ENCODE measurements at places on chromosomes 3 and 15.
A peak's percentile ranks its signal among the peaks of the same experiment; 100 is the strongest.

DNA sequence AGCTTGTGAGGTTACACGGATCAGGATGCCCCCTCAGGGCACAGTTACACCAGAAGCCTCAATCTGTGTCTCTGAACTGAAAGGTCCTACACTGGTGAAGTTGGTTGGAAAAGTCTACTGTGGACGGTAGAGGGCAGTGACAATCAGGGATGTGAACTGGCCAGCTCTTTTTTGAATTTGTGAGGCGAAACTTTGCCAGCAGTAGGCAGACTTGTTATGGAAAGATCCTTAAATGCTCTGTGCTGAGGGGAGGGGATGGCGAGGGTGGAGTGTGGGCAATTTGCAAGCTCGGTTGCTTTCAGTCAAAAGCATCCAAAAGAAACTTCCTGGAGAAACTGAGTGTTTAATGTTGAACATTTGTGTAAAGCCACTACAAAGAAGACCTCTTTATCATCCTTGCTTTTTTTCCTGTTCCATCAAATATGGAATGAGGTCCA lies 127.4 kb upstream of the ABHD17C start:
- peak; percentile 73 for ATAC-seq

- ATAC-seq = peak; percentile 72
Observed at GRCh38 chr3:31240466-31240865, 292.3 kb upstream of the STT3B start.

- ATAC-seq = no peak
Observed at GRCh38 chr15:69277316-69277715, 21.4 kb upstream of the PAQR5 start.

DNA sequence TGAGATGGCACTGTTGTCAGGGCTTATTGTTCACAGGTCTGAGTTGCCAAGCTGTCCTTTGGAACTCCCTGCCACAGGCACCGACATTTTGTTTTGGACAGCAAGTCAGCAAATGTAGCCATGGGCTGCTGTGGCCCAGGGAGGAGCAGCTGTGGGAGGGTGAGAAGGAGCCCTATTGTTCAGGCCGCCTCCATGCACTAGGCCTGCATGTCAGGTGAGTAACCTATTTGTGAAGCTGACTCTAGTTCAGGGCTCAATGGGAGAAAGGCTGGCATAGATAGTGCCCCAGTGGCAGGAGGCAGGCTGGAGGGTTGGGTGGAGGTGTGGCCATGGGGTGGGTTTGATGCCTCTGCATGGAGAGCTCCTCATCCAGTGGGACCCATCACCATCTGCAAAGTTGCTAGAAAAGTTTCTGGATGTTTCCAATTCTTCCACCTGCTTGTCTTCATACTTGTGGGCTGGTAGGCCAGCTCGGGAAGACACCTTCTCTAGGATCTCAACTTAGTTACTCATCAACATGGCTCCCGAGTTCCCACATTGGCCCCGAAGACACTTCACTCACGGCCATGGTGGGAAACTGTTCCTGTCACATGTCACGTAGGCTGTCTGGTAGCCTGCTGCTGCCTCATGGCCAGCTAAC lies 19.5 kb downstream of the AMOTL2 start:
- no peak for ATAC-seq

DNA sequence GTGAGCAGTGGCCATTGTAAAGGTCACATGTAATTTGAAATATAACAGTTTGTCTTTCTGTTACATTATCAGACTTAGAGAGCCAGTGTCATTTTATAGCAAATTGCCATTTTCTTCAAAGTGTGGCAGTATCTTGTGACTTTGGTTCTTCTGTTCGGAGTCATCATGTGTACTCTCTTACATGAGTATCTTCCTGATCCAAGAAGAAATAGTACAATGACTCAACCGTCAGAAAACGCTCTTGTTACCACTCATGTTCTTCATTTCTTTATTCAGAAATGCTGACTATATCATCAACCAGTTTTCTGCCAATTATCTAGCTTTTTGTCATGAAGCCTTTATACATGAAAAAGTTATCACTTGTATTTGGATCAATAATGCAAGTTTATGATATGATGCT lies 93.6 kb upstream of the CGNL1 start:
- no peak for ATAC-seq

- peak; percentile 66 for ATAC-seq
Observed at GRCh38 chr15:85828874-85829273, 34.1 kb upstream of the KLHL25 start.

DNA sequence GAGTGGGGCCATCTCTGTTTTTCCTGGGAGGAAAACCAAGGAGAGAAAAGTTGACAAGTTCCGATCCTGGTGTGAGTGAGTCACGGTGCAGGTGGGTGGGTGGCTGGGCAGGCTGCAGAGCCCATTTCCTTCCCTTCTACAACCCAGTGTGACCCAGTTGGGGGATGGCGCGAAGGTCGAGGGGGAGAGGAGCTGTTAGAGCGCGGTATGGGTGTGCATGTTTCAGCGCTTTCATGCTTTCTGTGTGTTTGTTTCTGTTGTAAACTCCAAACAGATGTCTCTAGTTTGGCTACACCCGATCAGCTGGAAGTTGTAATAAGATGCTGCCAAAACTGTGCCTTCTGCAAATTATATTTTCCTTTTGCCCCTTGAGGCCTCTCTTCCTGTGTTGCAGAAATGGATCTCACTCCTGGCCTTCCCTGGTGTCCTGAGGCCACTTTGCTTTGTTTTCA lies 3.8 kb downstream of the FAM43A start:
- no peak for ATAC-seq

- no peak for ATAC-seq
Observed at GRCh38 chr3:48433472-48434118, 3.7 kb upstream of the PLXNB1 start.

DNA sequence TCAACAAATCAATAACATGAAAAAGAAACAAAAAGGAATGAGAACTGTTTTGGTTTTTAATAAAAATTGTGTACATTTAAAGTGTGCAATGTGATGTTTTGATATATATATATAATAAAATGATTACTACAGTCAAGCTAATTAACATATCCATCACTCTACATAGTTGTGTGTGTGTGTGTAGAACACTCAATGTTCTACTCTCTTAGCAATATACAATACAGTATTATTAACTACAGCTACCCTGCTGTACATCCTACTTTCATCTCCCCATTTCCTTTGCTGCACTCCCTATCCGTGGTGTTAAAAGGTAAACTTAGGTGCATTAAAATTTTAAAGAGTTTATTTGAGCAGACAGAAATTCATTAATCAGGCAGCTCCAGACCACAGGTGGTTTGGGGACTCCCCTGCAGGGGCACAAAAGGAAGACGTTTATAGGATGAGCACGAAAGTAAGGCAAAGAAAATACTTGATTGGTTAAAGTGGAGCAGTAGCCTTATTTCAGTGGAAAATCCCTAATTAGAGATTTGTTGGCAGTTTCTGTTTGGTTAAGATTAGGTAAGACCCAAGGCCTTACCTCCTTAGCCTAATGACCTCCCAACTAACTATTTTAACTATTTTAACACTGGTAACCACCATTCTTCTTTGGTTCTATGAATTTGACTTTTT lies 61.8 kb upstream of the SNRK start:
- no peak for ATAC-seq

DNA sequence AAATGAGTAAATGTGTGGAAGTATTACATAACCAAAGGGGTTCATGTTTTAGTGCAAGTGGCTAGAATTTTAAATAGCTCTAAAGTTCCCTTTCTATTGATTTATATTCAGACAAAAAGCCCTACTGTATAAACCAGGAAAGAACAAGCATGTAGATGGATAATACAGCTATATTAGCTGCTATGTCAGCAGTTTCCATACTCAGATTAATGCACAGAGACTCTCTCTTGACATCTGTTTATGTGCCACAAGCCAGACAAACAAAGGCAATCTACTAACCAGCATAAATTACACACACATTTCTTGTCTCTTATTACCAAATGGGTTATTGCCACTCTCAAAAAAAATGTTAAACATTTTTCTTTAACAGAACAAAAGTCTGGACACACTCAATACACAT lies 760.1 kb upstream of the NECTIN3 start:
- no peak for ATAC-seq

DNA sequence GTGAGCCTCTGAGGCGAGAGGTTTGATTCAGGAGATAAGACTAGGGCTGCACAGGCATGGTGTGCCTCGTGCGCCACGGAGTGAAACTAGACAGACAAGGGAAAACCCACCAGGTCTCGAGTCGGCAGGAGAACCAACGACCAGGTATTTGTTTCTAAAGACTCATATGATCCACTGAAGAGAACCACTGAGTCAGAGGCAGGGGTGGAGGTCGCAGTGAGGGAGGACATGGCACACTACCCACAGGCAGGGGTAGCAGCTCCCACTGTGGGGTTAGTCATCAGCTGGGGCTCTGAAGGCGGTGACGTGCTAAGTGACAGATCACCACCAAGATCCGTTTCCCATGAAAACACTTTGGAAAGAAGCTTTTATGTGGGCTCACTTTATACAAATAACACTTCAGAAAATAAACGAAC lies 45.7 kb downstream of the CHSY1 start:
- no peak for ATAC-seq

DNA sequence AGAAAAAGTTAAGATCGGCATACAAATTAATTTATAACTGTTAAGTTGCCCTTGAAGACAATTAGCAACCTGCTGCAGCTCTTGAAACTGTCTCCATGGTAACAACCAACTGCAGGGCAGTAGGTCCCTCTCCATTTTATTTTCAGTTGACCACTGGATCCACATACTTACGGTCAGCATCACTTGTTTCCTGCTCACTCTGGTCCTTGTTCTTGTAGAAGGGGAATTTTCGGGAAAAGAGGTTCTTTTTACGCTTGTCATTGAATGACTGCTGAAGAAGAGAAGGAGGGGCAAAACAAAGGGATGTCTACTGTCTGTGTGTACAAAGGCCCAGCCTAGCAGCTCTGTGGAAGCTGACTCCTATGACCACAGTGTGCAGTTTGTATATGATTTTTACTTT lies 46.8 kb upstream of the MELTF start:
- no peak for ATAC-seq
